GM18507 (cell line): ENCODE measurements at places on chromosomes 11 and 22.

GRCh38 chr11:119318240-119319135 lies 1.6 kb upstream of the MCAM start:
- DNase-seq: no peak

- DNase-seq: no peak
These were observed 72.0 kb downstream of the PPFIBP2 start for GRCh38 chr11:7585816-7586215.

GRCh38 chr11:116842909-116843308 lies 5.5 kb upstream of the APOA1 start:
- DNase-seq: no peak

GRCh38 chr11:120383518-120384155 lies 47.4 kb downstream of the ARHGEF12 start:
- DNase-seq: no peak

DNA sequence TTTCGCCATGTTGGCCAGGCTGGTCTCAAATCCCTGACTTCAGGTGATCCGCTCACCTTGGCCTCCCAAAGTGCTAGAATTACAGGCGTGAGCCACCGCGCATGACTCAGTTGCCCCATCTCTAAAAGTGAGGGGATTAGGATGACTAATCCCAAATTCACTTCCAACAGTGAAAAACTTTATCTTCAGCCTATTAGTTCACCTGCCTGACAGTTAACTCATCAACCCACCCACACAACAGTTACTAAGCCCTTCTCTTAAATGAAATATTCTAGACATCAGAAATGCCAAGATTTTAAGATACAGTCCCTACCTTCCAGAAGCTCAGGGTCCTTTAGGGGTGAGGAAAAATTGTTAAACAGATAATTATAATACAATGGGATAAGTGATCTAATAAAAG lies 2.0 kb upstream of the ANKRD42 start:
- DNase-seq: no peak

DNA sequence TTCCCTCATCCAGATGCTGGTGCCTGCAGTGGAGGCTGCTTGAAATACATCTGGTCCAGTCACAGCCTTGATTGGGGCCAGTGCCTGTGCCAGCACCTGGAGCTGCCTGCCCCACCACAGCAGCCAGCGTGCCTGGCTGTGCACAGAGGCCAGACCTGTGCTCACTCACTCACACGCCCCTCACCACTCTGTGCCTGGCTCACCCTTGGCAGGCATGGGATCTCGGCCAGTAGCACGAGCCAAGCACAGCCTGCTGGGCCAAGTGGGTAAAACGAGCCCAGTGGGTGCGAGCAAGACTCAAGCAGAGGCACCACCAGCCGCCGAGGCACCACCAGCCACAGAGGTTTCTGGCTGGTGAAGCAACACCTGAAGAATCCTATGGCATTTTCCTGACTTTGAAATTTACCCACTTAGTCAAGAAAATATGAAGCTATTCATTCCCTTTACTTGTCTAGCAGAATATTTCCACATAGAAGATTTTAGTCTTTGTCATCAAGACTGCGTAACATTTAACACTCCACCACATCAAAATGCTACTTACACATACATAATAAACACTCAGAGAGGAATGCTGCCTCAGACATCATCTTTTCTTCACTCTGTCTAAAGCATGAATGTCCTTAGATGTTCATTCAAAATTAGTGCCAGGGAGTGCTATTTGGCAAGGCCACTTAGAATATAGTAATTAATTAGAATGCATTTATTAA lies 424.3 kb upstream of the FAT3 start:
- DNase-seq: no peak

DNA sequence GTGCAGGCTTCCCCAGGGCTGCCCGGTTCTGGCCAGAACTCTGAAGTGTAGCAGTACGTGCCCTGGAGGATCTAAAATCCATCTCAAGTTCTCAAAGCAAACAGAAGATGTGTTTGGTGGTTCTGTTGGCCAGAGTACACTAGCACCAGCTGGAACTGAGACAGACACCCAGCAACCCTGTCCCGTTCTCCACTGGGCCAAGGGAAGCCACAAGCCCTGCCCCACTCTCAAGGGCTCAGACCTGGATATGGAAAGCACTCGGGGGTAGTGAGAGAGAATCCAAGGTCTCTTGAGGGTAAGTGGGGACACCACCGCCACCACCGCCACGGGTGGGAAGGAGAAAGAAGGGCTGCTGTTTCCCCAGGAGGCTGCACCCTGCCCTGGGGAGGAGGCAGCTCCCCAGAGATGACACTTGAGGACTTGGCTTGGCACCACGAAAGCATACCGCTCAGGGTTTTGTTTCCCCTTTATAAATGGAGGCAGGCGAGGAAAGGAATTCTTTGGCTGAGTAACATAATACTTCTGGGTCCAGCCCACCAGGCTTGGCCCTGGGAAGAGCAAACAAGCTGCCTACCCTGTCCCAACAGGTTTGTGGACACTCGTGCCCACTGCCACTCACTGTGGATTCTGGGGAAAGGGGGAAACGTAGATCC lies 56.1 kb upstream of the POU2AF1 start:
- DNase-seq: no peak

DNA sequence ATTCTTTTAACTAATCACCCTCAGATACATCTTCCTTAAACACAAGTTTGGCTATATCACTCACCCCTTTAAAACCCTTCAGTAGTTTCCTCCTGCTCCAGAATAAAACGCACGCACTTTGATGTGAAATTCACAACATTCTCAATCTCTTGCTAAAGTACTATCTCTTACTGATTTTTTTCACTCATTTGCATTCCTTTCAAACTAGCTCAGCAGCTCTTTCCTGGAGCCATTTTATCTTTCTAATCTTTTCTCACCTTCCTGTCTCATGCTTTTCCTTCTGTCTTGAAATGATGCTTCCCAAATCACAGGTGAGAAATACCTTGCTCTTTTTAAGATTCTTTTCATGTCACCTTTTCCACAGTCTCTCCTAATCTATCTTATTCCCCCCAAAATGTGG lies 1074.4 kb downstream of the DLG2 start:
- DNase-seq: no peak

GRCh38 chr11:9820260-9820659 lies 156.4 kb downstream of the SWAP70 start:
- DNase-seq: no peak

- no peak for DNase-seq
These were observed 20.3 kb downstream of the SBF2 start for GRCh38 chr11:10273738-10274137.

GRCh38 chr11:100753571-100753970 lies 66.5 kb downstream of the ARHGAP42 start:
- no peak for DNase-seq

- DNase-seq: no peak
These were observed 52.2 kb upstream of the ARHGAP20 start for GRCh38 chr11:110764485-110764884.

DNA sequence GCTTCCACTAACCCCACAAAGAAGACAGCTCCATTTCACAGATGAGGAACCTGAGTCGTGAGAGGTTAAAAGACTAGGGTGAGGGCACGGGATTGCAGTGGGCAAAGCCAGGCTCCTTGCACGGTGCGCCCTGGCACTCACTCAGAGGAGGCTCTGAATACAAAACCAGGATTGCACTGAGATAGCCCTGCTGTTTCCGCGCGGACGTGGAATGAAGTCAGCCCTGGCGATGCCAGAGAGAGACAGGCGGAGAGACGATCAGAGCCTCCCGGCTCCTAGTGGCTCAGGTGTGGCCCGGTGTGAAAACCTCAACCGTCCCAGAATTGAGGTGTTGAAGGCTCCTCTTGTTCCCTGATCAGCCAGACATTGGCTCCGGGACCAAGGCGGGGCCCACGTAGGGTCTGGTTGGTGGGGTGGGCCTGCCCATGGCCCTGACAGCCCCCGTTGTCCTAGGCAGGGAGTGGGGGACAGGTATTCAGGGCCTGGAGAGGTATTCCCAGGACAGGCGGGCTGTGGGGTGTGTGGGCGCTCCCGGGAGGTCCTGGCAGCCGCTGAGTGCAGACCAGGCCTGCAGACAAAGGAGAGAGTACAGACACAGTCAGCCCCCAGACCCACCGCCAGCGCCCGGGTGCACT lies 43.1 kb upstream of the LINC01488 start:
- DNase-seq: no peak

DNA sequence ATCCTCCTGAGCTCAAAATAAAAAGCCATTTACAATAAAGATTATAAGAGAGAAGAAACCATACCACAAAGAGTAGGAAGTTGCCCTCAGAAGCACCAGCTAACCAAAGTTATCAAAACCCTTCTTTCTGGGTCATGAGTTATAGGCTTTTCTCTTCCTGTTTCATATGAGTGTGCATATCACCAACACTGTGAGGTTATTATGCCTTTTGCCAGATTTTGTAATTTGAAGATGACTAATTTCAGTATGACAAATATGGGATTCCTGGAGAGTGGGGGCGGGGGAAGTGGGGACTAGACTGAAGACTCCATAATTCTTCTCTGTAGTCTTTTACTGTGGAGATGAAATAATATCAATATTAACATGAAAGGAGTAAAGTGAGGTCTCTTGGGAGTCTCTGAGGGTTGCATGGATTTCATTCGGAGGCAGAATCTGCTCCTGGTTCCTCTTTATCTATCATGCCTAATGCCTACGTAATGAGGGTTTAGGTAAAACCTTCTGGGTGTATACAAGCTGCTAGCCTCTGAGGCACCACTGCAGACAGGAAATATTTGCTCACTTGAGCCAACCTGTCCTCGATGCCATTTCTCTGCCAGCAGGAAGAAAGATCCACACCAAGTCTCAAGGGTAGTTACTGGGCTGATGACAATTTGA lies 2.1 kb downstream of the LPXN start:
- no peak for DNase-seq

GRCh38 chr22:38417252-38418060 lies 37.5 kb downstream of the KCNJ4 start:
- no peak for DNase-seq

DNA sequence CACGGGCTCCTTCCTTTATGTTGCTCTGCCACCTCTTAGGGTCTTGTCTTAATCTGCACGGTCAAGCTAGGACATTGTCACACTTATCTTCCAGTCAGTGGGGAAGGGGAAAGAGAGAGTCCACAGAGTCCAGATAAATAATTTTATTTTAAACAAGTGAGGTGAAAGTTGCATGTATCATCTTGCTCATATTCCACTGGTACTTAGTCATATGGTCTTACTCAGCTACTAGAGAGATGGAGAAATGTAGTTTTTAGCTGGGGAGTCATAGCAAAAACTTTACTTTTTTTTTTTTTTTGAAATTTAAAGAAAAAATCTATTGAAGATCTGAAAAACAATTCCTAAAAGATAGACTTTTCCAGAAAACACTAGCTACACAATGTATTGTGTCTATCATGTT lies 29.0 kb downstream of the PDE3B start:
- no peak for DNase-seq
